BJ (cell line): ENCODE measurements at places on chromosomes 7 and 10.
A peak's percentile ranks its signal among the peaks of the same experiment; 100 is the strongest.

DNA sequence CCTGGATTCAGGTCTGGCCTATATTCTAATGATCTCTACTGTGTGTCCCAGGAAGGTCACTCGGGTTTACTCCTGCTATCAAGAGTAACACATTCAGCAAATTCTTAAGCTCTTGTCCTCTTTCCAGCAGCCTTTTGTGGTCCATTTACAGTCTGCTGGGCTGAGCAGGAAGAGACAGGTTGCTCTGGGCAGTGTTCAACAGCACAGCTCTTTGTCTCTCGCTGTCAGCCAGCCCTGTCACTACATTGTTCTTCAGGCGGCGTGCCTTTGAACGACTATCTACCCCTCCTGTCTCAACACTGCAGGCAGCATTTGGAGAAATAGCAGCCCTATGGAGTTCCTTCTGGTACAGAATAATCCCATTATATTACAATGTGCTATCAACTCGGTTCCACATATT is 192.2 kb upstream of the TBX20 start:
- no peak for DNase-seq

GRCh38 chr7:131188367-131189339 is 139.0 kb upstream of the MKLN1 start:
- DNase-seq = peak; percentile 99

DNA sequence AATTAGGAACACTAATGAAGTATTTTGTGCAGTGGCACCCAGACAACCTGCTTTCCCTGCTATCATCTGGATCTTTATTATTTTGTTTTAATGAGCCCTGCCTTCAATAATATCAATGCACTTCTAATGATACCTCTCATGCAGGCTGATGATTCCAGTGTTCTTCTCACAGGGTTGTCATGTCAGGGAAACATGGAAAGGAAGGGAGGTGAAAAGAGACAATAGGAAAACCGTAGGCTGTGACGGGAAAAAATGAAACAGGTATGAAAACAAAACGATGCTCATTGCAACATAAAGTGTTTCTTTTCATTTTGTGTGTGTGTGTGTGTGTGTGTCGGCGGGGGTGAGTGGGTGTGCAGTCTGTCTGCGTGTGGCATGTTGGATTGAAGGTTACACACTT is 102.6 kb upstream of the CTBP2 start:
- DNase-seq = no peak

DNA sequence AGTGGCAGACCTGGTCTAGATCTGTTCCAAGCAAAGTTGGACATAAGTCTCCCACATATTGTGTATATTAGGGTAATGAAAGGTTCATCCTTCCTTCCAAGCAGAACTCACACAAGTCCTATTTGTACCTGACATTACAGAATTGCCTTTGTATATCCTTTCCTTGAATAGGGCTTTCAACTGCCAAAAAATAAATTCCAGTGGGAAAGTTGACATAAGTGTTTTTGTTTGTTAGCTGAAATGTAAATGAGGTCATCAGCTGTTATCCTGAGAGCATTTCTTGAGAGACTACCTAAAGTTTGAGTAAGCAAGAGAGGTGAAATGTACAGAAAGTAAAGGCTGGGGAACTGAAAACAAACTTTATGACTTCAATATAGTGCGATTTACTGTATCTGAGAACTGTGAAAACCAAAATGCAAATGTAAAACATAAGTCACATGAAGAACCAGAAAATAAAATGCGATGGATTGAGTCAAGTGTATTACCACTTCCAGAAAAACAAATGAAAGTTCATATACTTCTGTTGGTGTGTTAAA is 527.3 kb upstream of the SEMA3D start:
- DNase-seq = no peak

- DNase-seq = peak; percentile 85
Measured at GRCh38 chr10:113788604-113789083, 37.2 kb downstream of the PLEKHS1 start.

GRCh38 chr7:55464422-55464821 is 99.3 kb downstream of the LANCL2 start:
- no peak for DNase-seq

DNA sequence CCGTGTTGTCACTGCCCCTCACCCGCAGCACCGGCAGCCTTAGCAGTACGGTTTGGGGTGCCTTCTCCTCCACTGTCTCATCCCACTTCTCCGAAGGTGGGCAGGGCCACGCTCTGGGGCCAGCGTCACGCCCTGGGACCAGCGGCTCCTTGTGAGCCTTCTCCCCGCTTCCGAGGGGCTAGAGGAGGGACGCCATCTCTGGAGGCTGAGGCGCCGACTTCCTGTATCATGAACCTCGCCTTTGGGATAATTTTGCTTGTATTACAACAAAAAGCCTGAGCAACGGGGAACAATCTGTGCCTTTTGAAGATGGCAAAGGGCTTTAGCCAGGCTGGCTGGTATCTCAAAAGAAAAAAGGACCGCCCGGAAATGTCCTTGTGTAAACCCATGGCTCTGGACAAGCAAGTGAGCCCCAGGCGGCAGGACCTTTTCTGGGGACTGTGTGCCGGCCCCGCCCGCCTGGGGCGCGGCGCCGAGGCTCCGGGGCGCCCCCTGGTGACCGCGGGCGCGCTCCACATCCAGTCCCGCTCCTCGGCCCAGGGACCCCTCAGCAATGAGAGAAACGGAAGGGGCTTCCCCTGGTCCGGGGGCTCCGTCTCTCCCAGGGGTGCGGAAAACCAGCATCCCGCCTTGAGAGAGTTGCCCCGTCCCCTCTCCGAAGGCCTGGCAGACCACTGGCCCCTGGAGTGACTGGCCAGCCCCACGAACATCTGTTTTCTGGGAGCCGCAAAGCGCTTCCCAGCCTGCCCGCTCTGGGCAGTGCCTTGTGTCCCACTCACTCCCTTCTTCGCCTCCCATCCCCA is 3.8 kb downstream of the DEPP1 start:
- DNase-seq = no peak

- no peak for DNase-seq
Measured at GRCh38 chr7:90713628-90714027, 117.5 kb downstream of the CDK14 start.

- peak; percentile 98 for DNase-seq
Measured at GRCh38 chr10:60914690-60915141, 29.3 kb downstream of the RHOBTB1 start.
